CD14-positive monocyte (primary cell): ENCODE measurements at places on chromosomes 3 and 15. TPM values are rescaled to one million over a fixed set of nuclear protein-coding genes. Genes with fewer than 3 reads are reported as not detected.

The BFSP2 gene
- not detected for polyA plus RNA-seq

GRCh38 chr3:40216471-40216870 is 93.0 kb upstream of the EIF1B start:
- no peaks in the 10 kb centered on the region for H3K27me3 ChIP-seq
- H3K36me3 ChIP-seq, result no peaks in the 10 kb centered on the region
- H3K27ac ChIP-seq, result no peak overlapping the region
- H3K4me1 ChIP-seq, result no peaks in the 10 kb centered on the region

The CPNE4 gene
- not detected in 2 replicates for polyA plus RNA-seq

GRCh38 chr3:14822670-14823390 is 4.1 kb downstream of the FGD5 start:
- H3K27ac ChIP-seq, result peak overlapping the region; percentile 50
- peaks cover 19% of the 10 kb centered on the region for H3K4me1 ChIP-seq
- H3K36me3 ChIP-seq, result no peaks in the 10 kb centered on the region
- no peaks in the 10 kb centered on the region for H3K27me3 ChIP-seq
- peak; percentile 14 for DNase-seq

GRCh38 chr3:143974271-143975238 is 2.9 kb downstream of the DIPK2A start:
- DNase-seq, result peak; percentile 33
- H3K27ac ChIP-seq, result no peak overlapping the region
- no peaks in the 10 kb centered on the region for H3K36me3 ChIP-seq
- H3K4me3 ChIP-seq, result peak overlapping the region; percentile 94
- no peaks in the 10 kb centered on the region for H3K27me3 ChIP-seq

GRCh38 chr3:3109407-3110298 is 521 bp downstream of the IL5RA start:
- H3K4me3 ChIP-seq, result no peak overlapping the region
- H3K27me3 ChIP-seq, result no peaks in the 10 kb centered on the region
- no peak for DNase-seq
